NCI-H1694 treated with DMSO at 0.1 percent for 48 hours (cell line): ENCODE measurements at places on chromosomes 6 and 20.

GRCh38 chr6:121856296-121856695, 420.9 kb downstream of the GJA1 start:
- DNase-seq: no peak

- no peak for DNase-seq
Observed at GRCh38 chr6:144335311-144335861, 50.3 kb downstream of the UTRN start.

DNA sequence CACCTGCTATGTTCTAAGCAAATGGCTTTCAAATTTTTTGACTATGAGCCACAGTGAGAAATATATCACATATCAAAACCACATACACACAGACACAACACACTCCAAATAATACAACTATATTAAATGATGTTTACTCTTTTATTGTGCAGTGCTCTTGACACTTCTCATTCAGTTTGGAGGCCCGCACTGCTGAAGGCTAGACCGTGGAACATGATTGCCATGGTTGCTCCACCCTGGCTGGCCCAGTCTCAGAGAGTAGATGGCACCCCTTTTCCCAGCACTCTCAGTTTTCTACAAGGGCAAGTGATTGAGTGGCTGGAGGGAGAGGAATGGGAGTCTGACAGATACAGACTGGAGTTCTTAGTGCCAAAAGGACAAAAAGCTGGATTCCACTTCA, 86.9 kb downstream of the SH3BGRL2 start:
- no peak for DNase-seq

- DNase-seq: peak; percentile 27
Observed at GRCh38 chr20:2006452-2007361, 12.8 kb upstream of the PDYN start.

- no peak for DNase-seq
Observed at GRCh38 chr20:36097337-36098151, 57.0 kb upstream of the EPB41L1 start.

DNA sequence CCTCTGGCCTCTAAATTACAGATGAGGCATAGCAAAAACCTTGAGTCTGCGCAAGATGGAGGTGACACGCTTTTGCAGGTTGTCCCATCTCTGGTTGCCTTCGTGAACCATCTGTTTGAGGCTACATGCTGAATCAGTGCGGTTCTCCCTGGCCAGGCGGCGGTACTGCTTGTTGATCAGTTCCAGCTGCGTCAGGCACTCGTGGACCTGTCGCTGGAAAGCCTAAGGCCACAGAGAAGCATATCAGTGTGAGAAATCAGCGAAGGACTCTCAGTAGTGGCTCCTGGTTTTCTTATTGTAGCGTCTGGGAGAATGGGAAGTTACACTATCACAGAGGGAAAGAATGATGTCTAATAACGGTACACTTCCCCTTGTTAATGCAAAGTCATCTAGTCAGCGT, 344.4 kb downstream of the ESR1 start:
- no peak for DNase-seq

- no peak for DNase-seq
Observed at GRCh38 chr20:63657260-63657936, 714 bp upstream of the RTEL1 start.

DNA sequence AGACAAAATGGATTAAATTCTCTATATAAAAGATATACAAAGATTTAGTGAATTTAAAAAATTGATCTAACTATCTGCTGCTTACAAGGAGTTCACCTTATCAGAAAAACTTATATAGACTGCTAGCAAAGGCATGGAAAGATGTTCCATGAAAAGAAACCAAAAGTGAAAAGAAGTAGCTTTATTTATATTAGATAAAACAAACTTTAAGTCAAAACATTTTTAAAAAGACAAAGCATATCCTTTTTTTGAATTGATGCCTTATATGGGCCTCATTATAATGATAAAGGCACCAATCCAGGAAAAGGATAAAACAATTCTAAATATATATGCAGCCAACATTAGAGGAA, 334.2 kb downstream of the MEI4 start:
- no peak for DNase-seq

DNA sequence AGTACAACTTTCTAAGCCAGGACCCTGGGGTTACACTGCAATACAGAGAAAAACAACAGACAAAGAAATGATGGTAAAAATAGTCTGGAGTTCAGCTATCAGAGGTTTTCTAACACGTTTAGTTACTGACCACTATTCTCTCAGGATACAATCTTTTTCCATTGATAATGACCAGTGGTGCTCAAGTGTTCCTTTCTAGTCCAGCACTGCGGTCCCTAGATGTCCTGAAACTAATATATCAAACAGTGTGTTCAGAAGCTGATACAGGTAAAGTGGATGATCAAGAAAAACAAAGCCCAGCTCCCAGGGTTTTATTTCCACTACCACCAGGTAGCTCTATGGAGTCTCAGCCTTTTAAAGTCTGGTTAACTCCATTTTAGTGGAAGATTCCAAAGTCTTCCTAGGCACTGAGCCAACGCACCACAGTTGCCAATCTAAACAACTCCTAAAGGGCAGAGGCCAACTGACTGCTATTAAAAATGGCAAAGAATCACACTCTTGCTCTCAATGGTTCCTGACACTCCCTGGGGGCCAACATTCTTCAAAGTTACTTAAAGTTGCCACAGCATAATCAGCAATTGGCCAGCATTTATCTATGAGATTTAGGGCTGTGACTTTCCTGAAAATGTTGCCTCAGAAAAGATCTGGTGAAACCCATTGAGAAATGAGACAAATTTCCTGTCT, 38.2 kb downstream of the DZANK1 start:
- no peak for DNase-seq

DNA sequence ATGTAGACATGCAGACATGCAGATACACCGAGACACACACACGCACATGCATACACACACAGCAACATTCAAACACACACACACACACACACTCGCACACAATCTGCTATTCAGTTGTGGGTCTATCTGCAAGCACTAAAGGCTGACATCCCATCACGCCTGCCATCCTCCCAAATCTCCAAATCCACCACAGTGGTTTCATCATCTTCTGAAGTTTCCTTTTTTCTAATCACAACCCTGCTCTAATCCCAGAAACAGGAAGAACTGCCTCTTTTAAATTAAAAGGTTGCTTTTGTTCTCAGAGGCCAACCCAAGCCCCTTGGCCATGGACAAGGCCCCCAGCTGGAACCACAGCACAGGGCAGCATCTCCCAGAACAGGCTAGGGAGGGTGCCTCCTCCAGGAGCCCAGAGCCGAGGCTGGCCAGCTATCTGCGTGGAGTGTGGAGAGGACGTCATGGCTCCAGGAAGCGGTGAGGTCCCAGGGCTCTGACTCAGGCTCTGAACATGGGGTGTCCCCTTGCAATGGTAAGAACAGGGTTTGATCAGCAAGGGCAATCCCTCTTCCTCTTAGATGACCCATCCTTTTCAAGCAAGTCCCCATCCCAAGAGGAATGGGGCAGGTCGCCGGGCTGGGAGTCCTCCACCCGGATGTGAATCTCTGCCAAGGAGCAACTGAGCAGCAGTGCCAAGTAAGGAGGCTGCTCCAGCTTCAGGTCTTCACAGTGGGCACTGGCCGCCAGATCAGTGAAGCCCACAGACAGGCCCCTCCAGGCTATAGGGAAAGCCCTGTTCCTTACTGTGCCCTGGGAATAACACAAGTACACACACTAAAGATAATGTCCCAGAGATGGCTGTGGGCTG, 14.7 kb downstream of the FOXF2 start:
- DNase-seq: no peak

DNA sequence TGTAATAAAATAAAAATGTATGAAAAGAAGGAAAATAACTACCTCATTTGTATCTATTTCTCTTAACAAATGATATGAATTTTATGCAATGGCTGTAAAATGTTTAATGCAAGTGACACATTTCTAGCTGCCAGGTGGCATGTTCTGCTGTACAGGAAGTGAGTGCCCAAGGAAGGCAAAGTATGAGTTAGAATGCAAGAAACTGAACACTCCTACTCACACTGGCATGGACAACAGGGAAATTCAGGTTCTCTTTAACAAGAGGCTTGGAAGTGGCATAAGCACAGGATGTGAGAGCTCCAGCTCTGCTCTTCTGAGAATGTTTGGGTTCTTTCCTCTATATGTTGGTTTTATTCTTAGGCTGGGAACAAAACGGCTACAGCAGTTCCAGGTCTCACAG, 20.4 kb upstream of the LAMA4 start:
- DNase-seq: no peak

- no peak for DNase-seq
Observed at GRCh38 chr6:122996794-122997505, 915 bp downstream of the CLVS2 start.

GRCh38 chr20:19644085-19644484, 114.0 kb upstream of the RIN2 start:
- no peak for DNase-seq

GRCh38 chr6:22322103-22323030, 25.5 kb upstream of the PRL start:
- no peak for DNase-seq

DNA sequence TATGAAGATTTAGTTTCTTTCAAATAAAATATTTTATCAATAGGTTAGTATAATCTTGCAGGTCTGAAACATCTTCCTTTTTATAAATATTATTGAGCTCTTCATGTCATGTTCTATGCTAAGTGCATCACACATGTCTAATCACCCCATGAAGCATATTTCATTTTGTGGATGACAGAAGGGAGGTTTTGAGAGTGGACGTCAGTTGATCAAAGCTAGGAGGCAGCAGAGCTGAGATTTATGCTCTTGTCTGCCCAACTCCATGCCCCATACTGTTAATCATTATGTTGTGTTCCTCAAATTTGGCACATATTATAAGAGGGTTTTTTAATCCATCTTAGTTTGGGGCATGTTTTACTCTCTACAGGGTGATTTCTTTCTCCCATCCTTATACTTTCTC, 22.7 kb downstream of the DSE start:
- no peak for DNase-seq

- peak; percentile 70 for DNase-seq
Observed at GRCh38 chr6:110355727-110356126, 2.4 kb downstream of the METTL24 start.

DNA sequence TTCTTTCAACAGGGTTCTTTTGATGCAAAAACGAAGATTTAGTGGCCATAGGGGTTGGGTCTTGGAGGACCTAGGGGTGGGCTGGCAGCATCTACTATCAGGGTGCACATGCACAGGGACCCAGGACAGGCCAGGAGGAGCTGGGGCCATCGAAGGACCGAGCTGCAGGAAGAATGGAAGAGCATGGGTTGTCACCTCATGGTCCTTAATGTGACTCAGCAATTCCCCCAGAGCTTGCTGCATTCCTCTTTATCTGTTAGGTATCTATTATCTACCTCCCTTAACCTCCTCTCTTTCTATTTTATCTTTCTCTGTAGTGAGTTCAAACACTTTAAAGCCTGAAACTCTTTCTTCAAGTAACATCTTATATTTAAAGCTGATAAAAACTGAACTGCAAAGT, 167.0 kb downstream of the AIG1 start:
- no peak for DNase-seq

GRCh38 chr6:24355393-24355792, 2.5 kb downstream of the DCDC2 start:
- DNase-seq: no peak

- DNase-seq: no peak
Observed at GRCh38 chr6:4969609-4970285, 34.1 kb downstream of the RPP40 start.
